ENCODE measurements at places on chromosomes 7 and 10.

DNA sequence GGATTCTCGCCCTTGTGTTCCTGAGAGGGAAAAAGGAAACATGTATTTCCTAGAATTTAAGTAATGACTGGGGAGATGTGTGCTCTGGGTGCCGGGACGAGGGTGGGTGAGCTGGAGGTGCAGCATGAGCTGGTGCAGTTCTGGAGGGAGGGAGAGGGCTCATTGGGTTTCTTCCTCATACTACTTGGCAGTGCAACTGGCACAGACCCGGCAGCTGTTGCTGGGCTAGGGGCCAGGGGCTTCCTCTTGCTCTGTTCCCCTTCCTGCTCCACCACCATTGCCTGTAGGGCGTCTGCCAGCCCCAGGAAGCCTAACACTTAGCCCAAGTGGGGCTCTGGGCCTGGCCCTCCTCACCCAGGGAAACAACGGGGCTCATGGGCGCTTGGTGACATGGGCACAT lies 5.9 kb downstream of the RET start:
- no peak for DNase-seq

DNA sequence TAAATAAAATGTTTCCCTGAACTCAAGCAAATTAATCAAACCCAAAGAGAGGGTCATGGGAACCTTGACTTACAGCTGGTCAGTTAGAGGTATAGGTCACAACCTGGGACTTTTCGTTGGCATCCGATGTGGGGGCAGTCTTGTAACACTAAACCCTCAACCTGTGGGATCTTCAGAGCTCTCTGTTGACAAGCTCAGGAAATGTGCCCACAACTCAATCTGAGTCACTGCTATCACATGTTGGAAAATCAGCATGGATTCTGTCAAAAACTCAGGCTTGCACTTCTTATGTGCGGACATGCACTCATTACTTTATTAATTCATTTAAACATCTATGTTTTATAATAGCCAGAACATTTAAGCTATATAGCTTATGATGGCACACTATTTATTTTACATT lies 424.6 kb upstream of the SORCS1 start:
- no peak for DNase-seq

- DNase-seq: peak; percentile 85
Observed at GRCh38 chr10:46033602-46034011, 3.2 kb upstream of the NCOA4 start.

GRCh38 chr10:27285093-27285492 lies 44.5 kb upstream of the ACBD5 start:
- no peak for DNase-seq

- DNase-seq: peak; percentile 77
Observed at GRCh38 chr7:80134536-80135308, at the start of gene GNAI1. GNAI1 (plus strand) TSS chr7:80134831; CDS start chr7:80135161, 330 bp downstream.

DNA sequence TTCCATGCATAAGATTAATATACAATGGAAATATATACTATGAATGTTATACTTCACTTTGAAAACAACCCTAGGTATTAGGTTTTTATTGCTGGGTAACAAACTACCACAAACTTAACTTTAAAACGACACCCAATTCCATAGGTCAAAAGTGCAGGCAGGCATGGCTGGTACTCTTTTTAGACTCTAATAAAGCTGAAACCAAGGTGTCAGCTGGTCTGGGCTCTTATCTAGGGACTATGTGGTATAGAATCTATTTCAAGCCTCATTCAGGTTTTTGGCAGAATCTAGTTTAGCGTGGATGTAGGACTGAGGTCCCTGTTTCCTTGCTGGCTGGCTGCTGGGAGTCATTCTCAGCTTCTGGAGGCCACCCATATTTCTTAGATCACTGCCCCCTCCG lies 65.0 kb upstream of the TMEM168 start:
- DNase-seq: no peak

DNA sequence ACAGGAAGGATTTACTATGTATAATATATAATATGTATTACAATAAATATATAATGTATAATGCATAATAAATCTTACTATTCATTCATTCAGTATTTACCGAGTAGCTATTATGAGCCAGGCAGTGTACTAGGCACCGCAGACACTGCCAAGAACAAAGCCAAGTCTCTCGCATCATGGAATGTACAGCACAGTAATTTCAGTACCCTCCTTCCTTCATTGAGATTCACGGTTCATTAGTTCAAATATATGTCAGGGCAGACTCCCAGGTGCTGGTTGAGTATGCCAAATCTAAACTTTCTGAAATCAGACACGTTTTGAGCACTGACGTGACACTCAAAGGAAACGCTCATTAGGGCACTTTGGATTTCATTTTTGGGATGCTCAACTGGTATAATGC lies 9.1 kb downstream of the USP6NL start:
- no peak for DNase-seq

GRCh38 chr7:141593134-141593533 lies 41.9 kb downstream of the AGK start:
- DNase-seq: peak; percentile 26

DNA sequence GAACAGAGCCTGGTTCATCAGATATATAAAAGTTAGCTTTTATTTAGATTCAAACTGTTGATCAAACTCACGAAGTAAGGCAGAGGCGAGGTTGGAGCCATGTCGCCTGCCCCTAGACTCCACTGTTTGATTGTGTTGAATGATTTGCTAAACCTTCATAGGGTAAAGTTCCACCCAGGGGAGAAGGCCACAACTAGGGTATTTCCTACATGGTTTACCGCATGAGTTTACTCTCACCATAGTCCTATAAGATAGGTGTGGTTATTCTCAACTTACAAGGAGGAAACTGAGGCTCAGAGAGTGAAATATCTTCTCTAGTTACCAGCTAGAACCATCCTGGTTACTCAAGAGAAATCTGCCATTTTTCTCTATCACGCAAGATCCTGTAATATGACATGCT lies 31.8 kb downstream of the ARHGAP22 start:
- DNase-seq: no peak

DNA sequence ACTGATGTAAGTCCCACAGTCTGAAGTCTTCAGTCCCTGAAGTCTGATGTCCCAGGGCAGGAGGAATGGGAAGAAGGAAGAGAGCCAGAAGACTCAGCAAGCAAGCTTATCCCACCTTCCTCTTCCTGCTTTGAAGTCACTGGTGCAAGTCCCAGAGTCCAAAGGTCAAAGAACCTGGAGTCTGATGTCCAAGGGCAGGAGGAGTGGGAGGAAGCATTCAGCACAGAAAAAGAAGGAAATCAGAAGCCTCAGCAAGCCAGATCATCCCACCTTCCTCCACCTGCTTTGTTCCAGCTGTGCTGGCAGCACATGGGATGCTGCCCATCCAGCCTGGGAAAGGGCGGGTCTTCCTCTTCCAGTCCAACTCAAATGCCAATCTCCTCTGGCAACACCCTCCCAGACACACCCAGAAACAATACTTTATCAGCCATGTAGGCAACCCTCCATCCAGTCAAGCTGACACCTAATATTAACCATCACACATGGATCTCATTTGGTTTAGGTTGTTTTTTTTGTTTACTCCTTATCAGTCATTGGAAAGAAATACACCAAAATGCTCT lies 50.9 kb downstream of the ADAM12 start:
- DNase-seq: no peak

DNA sequence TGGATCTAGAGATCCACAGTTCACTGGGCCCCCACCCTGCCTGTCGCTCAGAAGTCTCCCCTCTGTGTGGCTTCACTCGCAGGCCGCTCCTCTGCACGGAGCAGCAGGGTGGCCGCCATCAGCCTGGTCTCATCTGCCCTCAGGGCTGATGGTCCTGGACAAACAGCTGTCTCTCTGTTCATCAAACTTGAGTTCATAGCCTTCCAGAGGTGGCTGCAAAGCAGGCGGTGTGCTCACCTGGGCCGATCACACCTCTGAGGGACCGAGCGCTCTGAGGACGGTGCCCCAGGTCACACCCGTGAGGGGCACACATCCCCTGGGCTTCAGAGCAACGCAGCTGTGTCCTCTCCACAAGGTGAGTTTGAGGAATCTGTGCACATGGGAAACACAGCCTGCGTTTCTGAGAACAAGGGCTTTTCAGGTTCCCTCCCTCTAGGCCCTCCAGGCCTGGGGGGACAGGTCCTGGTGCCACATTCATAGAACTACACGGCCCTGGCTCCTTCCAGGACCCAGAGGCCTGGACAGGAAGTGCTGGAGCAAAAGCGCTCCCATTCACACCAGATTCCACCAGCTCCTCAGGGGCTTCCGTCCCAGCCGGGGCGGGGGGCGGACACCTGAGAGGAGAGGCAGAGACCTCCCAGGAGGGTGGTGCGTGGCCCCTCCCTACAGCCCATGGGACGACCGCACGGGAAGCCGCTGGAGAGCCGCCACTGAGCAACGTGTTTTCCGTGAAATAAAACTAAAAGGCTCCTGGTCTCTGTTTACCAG lies 31.2 kb upstream of the FAM20C start:
- DNase-seq: no peak

DNA sequence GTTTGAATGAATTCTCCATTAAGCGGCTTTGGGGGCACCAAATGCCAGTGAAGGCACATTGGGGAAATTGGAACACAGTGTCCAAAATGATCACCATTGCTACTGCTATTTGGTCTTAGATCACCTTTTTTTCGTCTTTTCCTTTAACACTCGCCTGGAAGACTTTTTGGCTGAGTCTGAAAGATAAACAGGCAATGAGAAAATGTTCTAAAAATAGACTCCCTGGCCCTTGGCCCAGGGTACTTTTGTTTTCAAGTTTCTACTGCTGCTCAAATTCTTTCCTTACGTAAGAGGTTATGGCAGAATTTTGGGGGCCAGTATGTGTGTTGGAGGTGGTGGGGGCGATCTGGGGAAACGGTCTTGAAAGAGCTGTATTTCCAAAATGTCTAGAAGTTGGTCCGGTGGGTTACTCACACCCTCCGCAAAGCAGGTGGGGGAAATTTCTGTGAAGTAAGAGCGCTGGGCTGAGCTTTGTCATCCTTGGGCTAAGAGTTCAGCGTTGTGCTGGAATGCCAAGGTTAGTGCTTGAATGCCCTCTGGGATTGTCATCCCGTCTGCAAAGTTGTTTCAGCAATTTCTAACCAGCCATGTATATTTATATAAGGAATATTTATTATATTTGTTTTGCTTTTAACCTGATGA lies 1.3 kb upstream of the ITPRIP start:
- DNase-seq: no peak

DNA sequence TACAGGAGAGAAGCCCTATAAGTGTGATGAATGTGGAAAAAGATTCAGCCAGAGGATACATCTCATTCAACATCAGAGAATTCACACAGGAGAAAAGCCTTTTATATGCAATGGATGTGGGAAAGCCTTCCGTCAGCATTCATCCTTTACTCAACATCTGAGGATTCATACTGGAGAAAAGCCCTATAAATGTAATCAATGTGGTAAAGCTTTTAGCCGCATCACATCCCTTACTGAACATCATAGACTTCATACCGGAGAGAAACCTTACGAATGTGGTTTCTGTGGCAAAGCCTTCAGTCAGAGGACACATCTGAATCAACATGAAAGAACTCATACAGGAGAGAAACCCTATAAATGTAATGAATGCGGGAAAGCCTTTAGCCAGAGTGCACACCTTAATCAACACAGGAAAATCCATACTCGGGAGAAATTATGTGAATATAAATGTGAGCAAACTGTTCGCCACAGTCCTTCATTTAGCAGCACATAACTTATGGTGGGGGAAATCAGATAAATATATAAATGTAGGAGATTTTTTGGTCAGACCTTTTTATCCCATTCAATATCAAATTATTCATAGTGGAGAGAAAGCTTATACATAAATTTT lies 12.1 kb upstream of the MRPS17 start:
- DNase-seq: no peak

DNA sequence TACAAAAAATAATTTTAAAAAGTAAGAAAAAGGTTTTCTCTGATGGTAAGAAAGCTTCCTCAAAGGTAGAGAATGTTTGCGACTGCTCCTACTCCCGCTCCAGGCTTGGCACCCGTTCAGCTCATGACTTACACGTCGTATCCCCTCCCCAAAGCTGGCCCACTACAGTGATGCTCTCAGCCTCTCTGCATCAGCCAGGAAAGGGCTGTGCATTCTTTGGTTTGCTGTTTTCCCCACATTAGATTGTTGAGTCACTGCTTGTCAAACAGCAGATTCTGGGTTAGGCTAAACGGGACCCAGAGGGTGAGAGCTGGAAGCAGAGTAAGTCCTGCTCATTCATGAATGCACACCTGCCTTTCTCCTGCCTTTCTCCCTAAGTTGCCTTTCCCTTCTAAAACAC lies 54.7 kb upstream of the NMT2 start:
- peak; percentile 63 for DNase-seq

DNA sequence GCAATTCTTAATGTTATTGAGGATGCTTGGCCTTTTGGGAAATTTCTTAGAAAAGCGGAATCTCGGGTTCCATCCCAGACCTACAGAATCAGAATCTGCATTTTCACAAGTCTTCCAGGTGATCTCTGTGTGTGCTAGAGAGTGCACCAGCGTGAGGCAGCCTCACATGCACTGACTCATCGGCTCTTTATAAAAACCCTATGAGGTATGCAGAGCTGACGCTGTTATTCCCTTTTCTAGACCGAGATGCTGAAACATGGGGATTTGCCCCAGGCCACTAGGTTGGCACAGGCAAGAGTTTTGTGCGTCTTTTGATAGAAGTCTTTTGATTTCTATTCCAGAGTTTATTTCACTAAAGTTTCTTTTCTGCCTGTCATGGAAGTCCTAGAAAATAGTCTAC lies 61.2 kb downstream of the CDCA7L start:
- no peak for DNase-seq

DNA sequence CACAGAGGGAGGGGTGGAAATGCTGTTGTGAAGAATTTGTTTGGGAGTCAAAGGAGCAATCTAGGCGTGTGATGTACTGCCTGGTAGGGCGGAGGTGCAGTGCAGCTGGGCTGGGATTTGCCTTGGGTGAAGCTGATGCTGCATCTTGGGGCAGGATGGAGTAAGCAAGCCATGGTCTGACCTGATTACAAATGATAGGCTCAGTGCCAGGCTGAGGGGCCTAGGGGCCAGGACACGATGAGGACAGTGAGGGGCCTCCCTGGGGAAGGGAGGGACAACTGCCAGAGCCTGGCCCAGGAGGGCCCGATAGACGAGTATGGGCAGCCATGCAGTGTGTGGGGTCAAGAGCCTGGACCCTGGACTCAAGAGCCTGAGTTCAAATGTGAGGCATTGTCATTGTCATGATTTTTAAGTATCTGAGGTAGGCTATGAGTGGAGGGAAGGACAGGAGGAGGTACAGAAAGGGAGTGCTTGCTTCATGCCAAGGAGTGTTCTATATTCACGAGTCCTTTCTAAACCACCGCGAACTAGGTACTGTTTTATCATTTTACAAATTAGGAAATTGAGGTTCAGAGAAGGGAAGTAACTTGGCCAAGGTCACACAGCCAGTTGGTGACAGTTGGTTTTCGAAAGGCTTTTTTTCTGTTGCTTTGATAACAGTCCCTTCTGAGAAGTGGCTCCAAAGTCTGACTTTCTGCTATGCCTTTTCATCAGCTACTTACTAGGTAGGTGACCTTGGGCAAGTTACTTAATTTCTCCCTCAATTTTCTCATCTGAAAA lies 29.7 kb downstream of the HIF1AN start:
- DNase-seq: no peak
